ENCODE measurements at places on chromosomes 13 and 19.

DNA sequence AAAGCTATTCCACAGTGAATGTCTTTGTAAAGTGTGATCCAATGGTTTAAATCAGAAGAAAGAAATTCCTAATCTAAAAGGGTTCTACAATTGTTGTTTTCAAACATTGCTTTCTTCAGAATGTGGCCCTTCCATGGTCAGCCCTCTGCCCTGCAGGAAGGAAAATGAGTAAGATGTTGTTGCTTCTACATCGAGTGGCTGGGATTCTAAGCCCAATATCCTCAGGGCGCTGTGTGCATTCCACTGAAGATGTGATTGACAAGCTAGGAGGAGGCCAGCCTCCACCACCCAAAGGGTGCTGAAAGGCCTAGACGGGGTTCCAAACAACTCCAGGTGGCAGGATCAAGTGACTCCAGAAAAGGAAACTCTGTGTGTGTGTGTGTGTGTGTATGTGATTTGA lies 316.9 kb upstream of the TSHZ3 start:
- DNase-seq: no peak

DNA sequence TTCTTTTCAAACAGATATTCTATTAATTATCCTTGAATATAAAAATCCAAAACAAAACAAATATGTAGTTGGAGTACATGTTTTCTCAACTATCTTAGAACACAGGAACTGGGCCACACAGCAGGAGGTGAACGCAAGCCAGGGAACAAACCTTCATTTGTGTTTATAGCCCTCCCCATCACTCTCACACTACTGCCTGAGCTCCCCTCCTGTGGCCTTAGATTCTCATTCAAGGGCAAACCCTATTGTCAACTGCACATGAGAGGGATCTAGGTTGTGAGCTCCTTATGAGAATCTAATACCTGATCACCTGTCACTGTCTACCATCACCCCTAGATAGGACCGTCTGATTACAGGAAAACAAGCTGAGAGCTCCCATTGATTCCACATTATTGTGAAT lies 427.1 kb upstream of the PRR20A start:
- DNase-seq: no peak

- no peak for DNase-seq
Observed at GRCh38 chr13:74052402-74052928, 81.7 kb downstream of the KLF12 start.

GRCh38 chr13:79625517-79625916 lies 144.6 kb downstream of the NDFIP2 start:
- DNase-seq: no peak

GRCh38 chr19:13118424-13119193 lies 545 bp downstream of the NACC1 start:
- no peak for DNase-seq

DNA sequence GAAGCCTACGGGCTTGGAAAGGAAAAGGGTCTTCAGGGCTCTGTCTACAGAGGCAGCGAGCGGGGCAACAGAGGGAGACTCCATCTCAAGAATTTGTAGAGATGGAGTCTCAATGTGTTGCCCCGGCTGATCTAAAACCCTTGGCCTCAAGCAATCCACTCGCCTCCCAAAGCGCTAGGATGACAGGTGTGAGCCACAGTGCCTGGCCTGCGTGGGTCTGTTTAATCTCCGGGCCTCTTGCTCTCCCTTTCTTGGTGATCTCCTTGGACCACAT lies 8.1 kb downstream of the RPS9 start:
- no peak for DNase-seq
